Immature natural killer cell (primary cell): ENCODE measurements at places on chromosomes 5 and 9.

- DNase-seq = no peak
These were observed 22.6 kb upstream of the NOTCH1 start for GRCh38 chr9:136568288-136569081.

DNA sequence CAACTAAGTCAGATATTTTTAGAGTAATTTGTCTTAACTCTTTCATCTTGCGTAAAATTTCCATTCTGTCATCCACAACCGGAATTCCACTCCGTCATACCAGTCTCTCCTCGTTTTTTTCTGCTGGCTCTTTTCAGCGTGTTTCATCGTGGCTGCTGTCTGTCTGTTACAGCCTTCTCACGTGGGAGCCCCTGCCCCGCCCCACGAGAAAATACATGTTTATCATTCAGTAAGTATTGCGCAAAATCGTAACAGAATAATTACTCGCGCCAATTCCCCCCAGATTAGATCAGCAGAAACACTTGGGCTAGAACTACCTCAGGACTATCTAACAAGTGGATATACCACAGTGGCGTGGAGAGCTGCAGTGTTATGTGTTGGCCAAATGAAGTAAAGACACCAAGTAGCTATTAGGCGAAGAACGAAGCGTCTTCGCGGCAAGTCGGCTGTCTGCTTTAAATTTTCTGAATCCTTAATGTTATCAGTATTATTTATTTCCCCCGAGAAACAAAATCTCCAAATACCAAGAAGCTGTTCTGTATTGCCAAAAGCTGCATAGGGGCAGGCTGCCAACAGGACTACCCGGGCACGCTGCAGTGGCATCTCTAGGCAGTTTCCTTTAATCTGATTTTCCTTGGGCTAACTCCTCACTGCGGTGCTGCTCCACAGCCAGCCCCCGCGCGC is 566 bp upstream of the FOCAD start:
- peak; percentile 23 for DNase-seq

GRCh38 chr5:37478121-37478894 is 99.2 kb downstream of the WDR70 start:
- no peak for DNase-seq

- no peak for DNase-seq
These were observed 116.5 kb upstream of the OTULINL start for GRCh38 chr5:14465116-14465515.

GRCh38 chr5:81288021-81288433 is 13.4 kb upstream of the ZCCHC9 start:
- DNase-seq = no peak

- DNase-seq = peak; percentile 75
These were observed 5.6 kb upstream of the IRF1 start for GRCh38 chr5:132496191-132496630.

DNA sequence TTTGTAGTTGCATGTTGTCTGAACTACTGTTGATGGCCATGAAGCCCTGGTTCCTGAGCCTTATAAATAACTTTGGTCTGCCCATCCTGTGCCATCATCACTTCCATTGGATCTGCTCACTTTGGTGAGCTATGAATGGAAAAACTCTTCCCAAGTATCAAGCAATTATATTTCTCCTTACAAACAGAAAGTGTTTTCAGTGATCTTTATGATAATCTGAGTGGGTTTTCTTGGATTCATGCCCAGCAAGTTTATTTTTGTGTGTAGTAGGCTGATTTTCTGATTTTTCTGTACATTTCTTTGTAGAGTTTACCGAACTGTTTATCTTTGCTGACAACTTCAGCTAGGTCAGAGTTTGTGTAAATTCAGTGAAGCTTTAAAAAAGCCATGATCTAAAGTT is 31.0 kb downstream of the CAMK4 start:
- DNase-seq = no peak

GRCh38 chr9:126857261-126857960 is 3.0 kb upstream of the ZBTB34 start:
- DNase-seq = no peak

DNA sequence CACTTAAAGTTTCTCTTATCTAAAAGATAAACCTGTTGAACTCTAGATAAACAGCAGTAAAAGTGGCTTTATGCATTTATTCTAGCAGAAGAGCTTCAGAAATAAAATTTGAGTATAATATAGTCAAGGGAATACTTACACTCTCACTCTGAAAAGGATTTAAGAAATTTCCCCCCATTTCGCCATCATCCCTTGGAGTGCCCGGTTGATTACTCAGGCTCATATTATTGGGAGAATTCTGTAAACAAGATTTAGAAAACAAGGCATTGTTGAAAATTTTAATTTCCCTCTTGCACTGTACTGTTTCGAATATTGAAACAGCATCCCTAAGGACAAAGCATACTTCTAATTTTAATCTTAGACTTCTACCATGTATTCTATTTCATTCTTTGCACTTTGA is 34.5 kb upstream of the ACOT12 start:
- no peak for DNase-seq

DNA sequence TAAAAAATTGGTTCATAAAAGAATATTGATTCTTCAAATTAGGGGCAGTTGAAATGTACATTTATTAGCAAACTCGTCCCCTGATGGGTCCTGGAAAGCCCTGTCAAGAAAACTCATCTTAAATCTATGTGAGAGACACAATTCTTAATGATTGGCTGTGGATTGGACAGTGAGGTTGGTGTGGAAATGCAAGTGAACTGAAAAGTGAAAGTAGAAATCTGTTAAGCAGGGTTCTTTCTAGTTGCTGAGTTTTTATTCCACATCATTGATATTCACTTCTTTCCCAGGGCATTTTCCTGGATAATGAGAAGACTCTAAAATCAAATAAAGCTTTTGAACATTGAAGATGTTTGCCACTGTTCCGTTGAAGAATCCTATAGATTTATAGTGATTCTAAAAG is 292.4 kb downstream of the MAST4 start:
- DNase-seq = no peak

- no peak for DNase-seq
These were observed 80.5 kb downstream of the FNBP1 start for GRCh38 chr9:129962451-129962864.

DNA sequence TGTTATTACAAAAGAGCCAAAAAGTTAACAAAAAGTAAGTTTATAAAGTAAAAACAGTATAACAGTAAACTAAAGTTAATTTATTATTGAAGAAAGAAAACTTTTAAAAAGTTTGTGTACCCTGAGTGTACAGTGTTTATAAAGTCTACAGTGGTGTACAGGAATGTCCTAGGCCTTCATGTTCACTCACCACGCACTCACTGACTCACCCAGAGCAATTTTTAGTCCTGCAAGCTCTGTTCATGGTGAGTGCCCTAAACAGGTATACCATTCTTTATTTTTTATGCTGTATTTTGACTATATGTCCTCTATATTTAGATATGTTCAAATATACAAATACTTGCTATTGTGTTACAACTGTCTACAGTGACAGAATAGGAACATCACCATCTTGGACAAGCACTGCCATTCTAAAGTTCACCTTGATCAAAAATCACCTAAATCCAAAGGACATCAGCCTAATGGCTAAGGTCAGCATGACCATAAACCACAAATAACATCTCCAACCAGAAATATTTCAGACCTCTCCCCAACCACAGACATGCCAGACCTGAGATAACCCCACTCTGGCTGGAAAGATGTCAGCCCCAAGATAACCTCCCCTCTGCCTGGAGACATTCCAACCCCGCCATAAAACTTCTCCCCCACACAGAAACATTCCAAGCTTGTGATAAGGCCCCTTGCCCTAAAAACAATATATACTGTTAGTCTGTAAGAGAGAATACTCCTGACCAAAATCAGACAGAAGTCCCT is 56.1 kb downstream of the AGXT2 start:
- no peak for DNase-seq

DNA sequence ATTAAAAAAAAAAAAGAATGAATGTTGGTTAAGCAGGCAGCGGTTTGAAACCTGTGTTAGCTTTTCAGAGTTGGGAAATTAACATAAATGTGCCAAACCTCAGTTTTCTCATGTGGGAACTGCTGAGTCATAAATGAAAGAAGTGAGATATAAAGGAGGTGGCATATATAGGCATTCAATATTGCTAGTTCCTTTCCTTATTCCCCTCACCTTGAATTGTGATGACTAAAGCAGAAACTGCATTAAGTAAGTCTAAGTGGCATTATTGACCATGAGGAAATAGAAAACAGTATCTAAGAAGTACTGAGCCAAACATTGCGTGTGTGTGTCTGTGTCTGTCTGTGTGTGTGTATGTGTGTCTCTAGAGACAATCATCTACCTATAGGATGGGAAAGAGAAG is 691.2 kb downstream of the TLR4 start:
- DNase-seq = no peak
